ENCODE measurements at places on chromosomes 3 and 15.
A peak's percentile ranks its signal among the peaks of the same experiment; 100 is the strongest.

- H3K4me3 ChIP-seq, result no peak overlapping the region
- H3K27me3 ChIP-seq, result no peaks in the 10 kb centered on the region
- no peaks in the 10 kb centered on the region for H3K36me3 ChIP-seq
- DNase-seq, result no peak
These were observed 96.6 kb downstream of the LRRC3B start for GRCh38 chr3:26719134-26719533.

- H3K4me1 ChIP-seq, result no peaks in the 10 kb centered on the region
- H3K36me3 ChIP-seq, result no peaks in the 10 kb centered on the region
- DNase-seq, result no peak
- H3K4me3 ChIP-seq, result no peak overlapping the region
- H3K27me3 ChIP-seq, result no peaks in the 10 kb centered on the region
These were observed 14.3 kb upstream of the FBXL22 start for GRCh38 chr15:63582718-63583426.

DNA sequence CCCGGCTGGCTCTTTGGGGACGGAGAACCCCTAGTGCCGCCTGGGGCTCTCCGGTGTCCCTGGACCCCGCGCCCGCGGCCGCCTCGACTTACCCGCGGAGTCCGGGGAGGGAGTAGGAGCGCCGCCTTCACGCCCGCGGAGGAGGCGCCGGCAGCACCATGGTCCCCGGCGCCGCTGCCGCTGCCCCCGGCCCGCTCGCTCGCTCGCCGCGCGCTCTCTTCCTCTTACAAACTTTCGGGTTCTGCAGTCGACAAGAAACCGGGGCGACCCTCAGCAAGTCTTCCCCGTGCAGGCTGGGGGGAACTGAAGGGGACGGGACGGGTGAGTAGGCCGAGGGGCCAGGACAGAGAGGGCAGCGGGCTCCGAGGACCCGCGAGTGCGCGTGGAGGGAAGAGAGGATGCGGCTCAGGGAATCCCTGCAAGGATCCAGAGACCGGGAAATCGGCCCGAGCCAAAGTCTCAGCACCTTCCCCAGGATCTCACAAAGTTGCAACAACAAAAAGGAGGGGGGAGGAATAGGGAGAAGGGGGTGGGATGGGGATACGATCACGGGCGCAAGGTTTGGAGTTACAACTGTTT lies 2.0 kb downstream of the FOXP1 start:
- H3K27me3 ChIP-seq, result peaks cover 6% of the 10 kb centered on the region
- no peak overlapping the region for H3K27ac ChIP-seq
- peaks cover 5% of the 10 kb centered on the region for H3K4me1 ChIP-seq
- peak; percentile 32 for DNase-seq
- no peaks in the 10 kb centered on the region for H3K36me3 ChIP-seq

DNA sequence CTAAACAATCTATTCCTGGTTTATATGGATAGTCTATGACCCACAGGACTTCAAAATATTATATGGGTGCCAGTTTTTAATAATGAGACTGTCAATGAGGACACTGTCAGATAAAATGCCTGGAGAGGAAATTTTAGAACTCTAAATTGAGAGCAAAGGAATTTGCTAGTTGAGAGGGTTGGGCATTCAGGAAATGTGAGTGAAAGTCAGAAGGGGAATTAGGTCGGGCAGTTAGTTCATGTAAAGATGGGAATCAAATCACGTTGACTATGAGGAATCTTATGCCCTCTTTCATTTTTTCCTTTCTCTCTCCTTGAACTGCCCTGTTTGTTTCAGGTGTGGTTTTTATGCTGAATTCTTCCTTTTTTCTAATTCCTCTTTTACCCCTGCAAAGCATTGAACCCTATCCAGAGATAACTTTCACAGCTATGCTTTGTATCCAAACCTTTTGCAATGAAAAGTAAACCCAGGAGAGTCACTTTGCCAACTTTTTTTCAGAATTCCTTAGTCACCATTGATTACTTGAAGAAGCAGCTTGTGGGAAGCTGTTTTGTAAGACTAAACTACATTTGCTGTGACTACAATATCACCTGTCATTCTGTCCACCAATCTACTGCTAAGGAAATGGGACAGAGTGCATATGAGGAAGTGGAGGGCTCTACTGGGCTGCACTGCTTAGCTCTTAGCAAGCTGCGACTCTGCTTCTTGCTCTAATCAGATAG lies 27.8 kb downstream of the CHP1 start:
- DNase-seq, result no peak
- H3K4me1 ChIP-seq, result no peaks in the 10 kb centered on the region
- H3K36me3 ChIP-seq, result no peaks in the 10 kb centered on the region
- H3K27ac ChIP-seq, result no peak overlapping the region
- H3K4me3 ChIP-seq, result no peak overlapping the region

DNA sequence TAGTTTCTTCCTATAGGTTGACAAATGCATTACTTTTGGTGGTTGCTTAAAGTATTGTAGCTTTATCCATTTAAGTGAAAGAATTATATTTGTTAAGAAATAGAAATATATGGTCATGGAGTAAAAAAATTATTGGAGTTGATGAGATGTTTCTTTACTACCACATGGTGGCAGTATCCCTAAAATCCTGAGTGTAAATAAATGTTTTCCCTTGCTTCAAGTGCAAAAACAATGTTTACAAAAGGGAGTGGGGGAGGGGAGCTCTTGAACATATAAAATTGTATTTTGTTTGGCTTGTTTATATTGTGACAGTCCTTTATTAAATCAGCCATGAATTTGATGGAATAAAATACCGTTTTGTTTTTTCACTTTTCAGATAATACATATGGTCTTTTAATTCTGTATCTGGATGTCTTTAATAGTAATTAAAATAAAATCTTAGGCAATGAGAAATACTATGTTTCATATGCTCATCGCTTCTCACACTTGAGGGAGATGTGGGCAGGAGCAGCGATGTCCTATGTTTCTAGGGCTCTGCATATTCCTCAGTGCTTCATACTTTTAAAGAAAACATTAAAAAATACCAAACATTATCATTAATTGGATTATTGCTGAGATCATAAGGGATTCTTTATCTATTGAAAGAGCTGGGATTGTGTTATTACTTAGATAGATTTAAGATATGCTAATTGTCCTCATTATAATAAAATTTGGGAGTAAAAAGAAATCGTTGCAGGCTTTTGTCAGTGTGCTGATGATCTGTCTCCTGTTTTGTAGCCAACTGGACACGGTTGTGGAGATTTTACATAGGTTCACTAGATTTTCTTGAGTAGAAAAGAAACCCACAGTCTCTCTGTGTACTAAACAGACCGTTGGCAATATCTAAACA lies 349.7 kb downstream of the TUSC7 start:
- H3K4me3 ChIP-seq, result no peak overlapping the region
- no peaks in the 10 kb centered on the region for H3K4me1 ChIP-seq
- DNase-seq, result no peak
- no peaks in the 10 kb centered on the region for H3K36me3 ChIP-seq
- no peaks in the 10 kb centered on the region for H3K27me3 ChIP-seq

DNA sequence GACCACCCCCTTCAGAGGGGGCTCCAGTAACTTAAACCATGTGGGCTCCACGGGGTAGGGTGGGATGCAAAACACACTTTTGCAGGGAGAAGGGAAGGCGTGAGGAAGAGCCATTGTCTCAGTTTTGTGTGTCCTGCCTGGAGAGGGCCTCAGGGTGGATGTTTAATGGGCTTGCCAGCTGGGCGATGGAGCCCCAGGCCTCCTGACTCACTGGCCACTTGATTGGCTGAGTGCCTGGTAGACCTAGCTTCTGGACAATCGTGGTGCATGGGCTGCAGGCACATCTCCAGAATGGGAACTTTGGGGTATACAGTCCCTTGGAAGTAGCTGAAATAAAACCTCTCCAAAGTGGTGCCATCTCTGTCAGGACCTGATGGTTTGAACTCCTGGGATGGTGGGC lies 118.3 kb upstream of the MRPS22 start:
- no peaks in the 10 kb centered on the region for H3K4me1 ChIP-seq
- no peaks in the 10 kb centered on the region for H3K27me3 ChIP-seq
- no peak for DNase-seq
- no peak overlapping the region for H3K27ac ChIP-seq

DNA sequence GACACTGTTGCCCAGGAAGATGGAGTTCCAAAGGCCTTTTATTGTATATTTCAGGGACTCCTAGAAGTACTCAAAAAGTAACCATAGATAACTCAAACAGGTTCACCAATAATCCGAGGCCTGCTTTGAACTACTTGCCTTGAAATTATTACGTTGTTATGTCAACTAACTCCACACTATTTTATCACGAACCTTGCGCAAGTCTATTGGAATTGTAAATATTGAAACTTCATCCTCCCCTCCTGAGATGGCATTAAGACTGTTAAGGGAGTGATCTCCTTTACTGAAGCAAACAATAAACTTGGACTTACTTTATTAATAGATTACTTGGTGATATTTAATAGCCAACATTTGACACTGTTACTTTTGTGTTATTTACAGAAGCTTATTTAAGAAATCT lies 199.6 kb upstream of the GADL1 start:
- H3K27me3 ChIP-seq, result no peaks in the 10 kb centered on the region
- H3K4me3 ChIP-seq, result no peak overlapping the region
- no peak for DNase-seq
- H3K4me1 ChIP-seq, result no peaks in the 10 kb centered on the region

GRCh38 chr3:170603770-170604510 lies 18.1 kb upstream of the SLC7A14 start:
- H3K27me3 ChIP-seq, result no peaks in the 10 kb centered on the region
- H3K27ac ChIP-seq, result no peak overlapping the region
- no peaks in the 10 kb centered on the region for H3K4me1 ChIP-seq
- H3K36me3 ChIP-seq, result no peaks in the 10 kb centered on the region
- H3K4me3 ChIP-seq, result no peak overlapping the region

GRCh38 chr3:28077572-28077971 lies 163.8 kb upstream of the CMC1 start:
- no peaks in the 10 kb centered on the region for H3K4me1 ChIP-seq
- H3K27me3 ChIP-seq, result no peaks in the 10 kb centered on the region
- no peak overlapping the region for H3K4me3 ChIP-seq
- H3K36me3 ChIP-seq, result no peaks in the 10 kb centered on the region

DNA sequence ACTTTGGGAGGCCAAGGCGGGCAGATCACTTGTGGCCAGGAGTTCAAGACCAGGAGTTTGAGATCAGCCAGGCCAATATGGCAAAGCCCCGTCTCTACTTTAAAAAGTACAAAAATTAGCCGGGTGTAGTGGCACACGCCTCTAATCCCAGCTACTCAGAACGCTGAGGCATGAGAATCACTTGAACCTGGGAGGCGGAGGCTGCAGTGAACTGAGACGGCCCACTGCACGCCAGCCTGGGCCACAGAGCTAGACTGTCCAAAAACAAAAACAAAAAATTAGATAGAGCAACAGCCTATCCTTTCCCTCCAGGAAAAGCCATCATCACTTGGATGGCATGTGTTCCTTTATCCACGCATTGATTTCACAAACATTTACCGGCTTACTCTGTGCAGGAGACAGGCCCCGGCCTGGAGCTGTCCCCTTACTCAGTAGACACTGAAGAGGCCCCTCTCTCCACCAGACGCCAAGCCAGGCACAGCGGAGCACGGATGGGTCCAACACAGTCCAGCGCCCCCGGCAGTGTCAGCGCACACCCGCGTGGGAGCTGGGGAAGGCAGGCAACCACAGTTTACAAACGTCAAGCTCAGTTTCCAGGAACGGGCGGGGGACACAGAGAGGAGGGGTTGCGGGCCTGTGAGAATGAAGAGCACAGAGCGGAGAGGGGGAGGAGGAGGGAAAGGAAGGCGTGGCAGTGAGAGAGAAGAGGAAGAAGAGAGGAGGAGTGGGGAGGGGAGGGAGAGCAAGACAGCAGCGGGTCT lies 3.1 kb downstream of the GP5 start:
- peak; percentile 70 for DNase-seq
- peaks cover 40% of the 10 kb centered on the region for H3K4me1 ChIP-seq
- peak overlapping the region; percentile 55 for H3K4me3 ChIP-seq

DNA sequence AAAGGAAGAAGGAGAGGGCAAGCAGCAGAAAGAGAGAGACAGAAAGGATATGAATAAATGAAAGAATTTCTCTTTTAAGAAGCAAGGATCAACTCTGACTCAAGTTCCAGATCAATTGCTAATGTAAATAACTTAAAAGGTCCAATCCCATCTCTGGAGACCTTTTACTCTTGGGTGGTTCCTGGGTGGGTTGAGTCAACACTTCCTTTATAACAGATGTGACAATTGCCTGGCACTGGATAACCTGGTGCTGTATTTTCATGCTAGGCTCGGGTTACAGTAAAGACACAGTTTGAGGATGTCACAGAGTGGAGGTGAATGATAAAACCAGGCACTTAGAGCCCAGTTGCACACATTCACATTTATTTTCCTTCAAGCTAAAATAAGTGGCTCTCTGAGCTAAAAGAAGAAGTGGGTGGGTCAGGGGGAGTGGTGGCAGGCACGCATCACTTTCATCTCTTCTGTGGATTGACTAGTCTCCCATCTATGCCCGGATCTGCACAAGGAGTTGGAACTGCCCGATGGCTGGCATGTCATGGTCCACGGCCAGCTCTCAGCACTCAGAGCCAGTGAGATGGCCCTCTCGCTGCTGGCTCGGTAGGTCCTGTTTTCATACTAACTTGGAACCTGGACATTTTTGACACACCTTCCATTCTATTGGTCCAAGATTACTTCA lies 465.8 kb downstream of the FOXP1 start:
- no peak overlapping the region for H3K4me3 ChIP-seq
- H3K27me3 ChIP-seq, result no peaks in the 10 kb centered on the region

DNA sequence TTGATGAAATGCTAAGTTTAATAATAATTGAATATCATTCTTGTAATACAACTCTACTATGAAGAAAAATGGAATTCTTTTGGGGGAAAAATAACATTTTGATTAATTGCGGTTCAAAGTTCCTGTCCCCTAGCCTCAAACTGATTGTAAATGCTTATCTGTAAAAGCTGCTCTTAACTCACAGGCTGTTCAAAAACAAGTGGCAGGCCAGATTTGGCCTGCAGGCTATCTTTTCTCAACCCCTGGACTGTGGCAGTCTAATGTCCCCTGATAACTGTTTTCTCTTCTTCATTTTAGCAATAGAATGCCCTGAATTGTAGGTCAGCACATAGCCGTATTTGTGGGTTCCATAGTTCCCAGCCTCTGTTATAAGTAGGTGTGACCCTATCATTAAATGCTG lies 23.5 kb upstream of the SAMMSON start:
- H3K27me3 ChIP-seq, result no peaks in the 10 kb centered on the region
- DNase-seq, result no peak
- no peaks in the 10 kb centered on the region for H3K36me3 ChIP-seq
- H3K4me3 ChIP-seq, result no peak overlapping the region
- H3K27ac ChIP-seq, result no peak overlapping the region
- H3K4me1 ChIP-seq, result no peaks in the 10 kb centered on the region

- no peaks in the 10 kb centered on the region for H3K4me1 ChIP-seq
- H3K27ac ChIP-seq, result no peak overlapping the region
- H3K36me3 ChIP-seq, result no peaks in the 10 kb centered on the region
- H3K4me3 ChIP-seq, result no peak overlapping the region
- no peaks in the 10 kb centered on the region for H3K27me3 ChIP-seq
These were observed 512.6 kb upstream of the PPP2R3A start for GRCh38 chr3:135452881-135453280.

DNA sequence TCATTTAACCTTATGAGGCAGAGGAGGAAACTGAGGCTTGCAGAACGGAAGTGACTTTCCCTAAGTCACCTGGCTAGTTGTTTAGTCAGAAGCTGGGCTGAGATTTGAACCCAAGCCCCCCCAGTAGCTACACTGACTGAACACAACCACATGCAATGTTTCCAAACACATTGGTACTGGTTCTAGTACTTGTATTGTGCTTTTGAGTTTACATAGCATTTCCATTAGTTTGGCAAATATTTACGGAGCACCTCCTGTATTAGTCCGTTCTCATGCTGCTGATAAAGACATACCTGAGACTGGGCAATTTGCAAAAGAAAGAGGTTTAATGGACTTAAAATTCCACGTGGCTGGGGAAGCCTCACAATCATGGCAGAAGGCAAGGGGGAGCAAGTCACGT lies 56.3 kb upstream of the ITGA11 start:
- H3K27me3 ChIP-seq, result no peaks in the 10 kb centered on the region
- H3K4me3 ChIP-seq, result no peak overlapping the region
- DNase-seq, result no peak
- no peak overlapping the region for H3K27ac ChIP-seq
